CD14-positive monocyte (primary cell): ENCODE measurements at places on chromosomes 6 and 20.

DNA sequence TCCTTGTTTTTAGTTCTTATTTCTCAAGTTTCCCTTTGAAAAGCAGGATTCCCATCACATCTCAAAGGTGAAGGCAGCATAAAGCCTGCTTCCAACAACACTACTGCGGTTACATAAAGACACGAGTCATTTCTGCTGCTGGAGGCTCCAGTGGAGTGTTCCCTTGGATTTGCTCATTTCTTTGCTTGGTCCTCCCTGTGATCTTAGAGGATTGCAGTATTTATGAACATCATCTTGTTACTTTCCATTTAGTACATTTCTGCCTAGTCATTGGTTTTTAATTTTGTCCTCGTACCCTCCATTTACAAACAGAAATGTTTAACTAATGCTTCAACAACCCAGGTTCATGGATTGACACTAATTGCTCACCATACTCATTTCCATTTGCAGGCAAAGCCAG lies 298.8 kb downstream of the ZNF217 start:
- DNase-seq, result no peak

GRCh38 chr6:50610562-50610961 lies 102.8 kb upstream of the TFAP2D start:
- DNase-seq, result no peak

DNA sequence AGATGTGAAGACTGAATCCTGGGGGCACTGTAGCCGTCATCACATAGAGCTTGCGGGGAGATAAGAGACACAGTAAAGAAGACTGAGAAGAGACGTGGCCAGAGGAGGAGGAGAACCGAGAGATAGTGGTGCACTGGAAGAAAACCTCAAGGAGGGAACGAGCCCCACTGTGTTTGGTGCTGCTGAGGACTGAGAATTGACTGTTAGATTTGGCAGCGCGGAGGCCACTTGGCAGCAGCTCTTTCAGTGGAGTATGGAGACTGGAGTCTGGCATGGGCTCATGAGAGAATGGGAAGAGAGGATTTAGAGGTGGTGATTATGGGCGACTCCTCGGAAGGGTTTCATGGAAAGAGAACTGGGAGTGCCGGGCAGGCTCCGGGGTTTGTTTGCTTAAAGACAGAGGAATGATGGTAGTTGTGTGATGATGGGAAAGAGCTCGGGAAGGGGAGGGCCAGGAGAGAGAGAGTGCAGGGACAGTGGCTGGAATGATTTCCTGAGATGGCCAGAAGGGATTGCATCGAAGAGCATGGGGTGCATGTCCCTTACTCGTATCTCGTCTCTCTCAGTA lies 18.0 kb downstream of the CDYL start:
- DNase-seq, result no peak

DNA sequence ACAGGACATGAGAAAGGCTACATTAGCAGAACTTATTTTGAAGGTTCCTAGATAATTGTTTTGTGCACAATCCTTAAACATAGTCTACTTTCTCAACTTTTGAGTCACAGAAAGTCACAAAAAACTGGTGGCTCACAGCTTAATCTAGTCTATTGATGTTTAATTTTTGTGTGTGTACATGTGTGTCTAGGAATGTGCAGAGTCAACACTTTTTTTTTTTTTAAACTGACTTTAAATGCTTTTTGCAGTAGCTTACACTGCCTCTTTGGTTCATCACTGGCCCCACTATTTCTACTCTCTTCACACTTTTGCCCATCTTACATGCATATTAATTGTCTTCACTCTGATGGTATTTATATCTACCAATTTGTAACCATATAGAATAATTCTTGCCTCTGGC lies 566.9 kb downstream of the BCKDHB start:
- DNase-seq, result no peak

- no peak for DNase-seq
Measured at GRCh38 chr6:96116674-96117073, 100.9 kb downstream of the FUT9 start.

- DNase-seq, result peak; percentile 21
Measured at GRCh38 chr6:7727946-7728854, 2.3 kb downstream of the BMP6 start.

DNA sequence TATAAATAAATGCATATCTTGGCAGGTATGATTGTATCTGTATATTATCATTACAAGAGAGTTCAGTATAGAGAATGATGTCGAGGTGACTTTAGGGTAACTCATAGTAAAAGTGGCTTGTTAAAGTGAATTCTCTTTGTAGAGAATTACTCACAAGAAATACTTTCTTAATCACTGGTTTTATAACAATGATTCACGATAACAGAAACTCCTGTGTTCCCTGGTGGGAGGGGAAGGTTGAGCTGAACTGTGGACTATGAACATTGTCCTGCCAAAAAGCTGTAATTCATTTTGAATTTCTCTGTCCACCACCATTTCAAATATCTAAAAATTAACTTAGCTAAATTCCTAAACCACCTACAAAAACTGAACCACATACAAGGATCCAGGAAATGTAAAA lies 7.7 kb downstream of the TPMT start:
- DNase-seq, result no peak

DNA sequence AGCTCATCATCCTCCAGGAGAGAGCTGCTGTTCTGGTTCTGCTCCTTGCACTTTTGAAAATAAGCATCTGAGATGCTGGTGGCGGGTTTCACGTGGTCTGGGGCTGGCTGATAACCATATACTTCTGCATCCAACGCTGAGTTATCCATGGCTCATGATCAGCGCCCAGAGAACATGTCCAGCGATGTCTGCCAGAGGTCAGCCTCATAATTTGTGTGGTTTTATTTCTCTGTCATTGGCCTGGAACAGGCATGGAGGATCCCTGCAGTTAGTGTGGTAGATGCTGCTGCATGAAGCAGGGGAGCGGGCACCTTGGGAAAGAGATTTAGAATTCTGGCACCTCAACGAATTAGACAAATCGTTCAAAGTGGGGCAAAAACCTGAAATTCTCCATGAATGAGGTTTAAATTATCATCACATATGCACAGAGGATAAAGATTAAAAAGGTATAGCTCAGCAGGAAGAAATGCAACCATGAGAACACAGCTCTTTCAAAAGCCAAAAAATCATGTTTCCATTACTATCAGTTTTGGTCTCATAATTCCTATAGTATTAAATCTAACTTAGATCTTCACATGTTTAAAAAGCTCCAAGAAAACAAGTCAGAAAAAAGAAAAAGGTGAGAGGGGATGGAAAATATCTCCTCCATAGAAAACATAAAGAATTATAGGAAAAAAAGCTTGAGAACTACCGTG lies 157.2 kb downstream of the SOD2 start:
- DNase-seq, result no peak

GRCh38 chr6:93586306-93586705 lies 166.9 kb upstream of the EPHA7 start:
- no peak for DNase-seq

GRCh38 chr6:2020909-2021308 lies 224.5 kb downstream of the GMDS start:
- DNase-seq, result peak; percentile 6

- no peak for DNase-seq
Measured at GRCh38 chr6:38420207-38420606, 219.5 kb downstream of the BTBD9 start.

- DNase-seq, result no peak
Measured at GRCh38 chr6:68572975-68573374, 62.1 kb upstream of the ADGRB3 start.

GRCh38 chr20:43450841-43451799 lies 6.6 kb upstream of the SRSF6 start:
- DNase-seq, result no peak

DNA sequence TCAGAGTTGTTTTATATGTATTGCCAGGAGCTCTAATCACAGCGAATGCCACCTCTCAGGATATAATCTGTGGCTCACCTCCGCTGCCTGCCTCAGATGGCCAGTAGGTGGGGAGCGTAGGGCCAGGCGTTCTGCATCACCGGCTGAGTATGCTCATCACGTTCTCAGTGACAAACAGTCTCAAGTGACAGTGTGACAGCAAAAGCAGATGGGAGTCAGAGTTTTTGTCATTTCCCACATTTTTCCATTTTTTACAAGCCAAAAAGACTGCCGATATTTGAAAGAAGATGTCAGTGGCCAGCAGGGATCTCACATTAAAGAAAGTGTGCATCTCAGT lies 208.7 kb downstream of the ALDH8A1 start:
- DNase-seq, result no peak

GRCh38 chr6:6368684-6369052 lies 48.2 kb upstream of the F13A1 start:
- peak; percentile 54 for DNase-seq

DNA sequence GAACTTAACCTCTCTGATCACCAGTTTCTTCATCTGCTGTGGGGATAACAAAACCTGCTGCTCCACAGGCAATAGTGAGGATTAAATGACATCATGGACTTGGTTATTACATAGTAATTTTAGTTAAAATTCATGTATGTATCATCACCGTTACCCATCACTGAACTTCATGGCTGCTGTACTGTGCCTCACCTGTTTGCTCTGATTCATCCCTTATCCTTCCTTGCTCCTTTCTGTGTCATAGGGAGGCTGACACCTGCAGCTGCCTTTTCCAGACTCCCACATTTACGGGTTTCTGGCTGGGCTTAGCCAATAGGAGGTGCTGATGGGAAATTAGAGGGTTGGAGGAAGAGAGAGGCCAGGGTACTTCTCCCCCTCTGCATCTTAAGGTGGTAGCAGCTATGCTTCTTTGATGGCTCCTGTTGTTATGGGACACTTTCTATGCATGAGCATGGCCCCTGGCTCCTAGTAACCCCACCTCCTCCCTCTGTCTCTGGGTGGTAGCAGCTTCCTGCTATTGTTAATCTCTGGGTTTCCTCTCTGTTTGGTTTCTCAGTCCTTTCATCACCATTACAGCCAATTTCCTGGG lies 332.1 kb downstream of the DHX35 start:
- DNase-seq, result no peak

DNA sequence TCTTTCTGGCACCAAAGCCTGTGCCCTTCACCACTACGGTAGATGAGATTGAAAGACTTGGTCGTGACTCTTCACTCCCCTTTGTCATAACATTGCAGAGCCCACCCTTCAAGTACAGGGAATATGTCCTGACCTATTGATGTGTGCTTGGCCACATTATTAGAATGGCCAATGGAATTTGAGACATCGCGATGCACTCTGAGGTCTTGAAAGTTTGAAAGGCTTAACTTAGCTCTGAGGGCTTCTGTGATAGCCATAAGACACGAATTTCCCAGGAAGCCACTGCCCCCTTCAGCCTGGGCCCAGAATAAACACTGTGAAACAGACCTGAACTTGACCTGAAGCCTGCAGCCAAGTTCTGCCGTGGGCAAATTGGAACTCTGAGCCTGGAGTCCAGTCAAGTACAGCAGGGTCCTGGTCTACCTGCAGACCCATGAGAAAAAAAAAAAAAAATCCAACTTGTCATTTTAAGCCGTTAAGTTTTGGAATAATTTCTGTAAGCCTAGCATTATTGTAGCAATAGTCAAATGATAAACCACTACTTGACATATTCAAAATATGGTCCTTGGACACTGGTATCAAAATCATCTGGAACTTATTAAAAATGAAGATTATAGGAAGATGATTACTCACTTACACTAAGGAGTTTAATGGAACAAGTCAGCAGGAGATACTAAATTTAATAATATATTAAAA lies 36.9 kb upstream of the TRAF3IP2 start:
- peak; percentile 35 for DNase-seq

GRCh38 chr6:88650029-88650619 lies 313.3 kb downstream of the RNGTT start:
- no peak for DNase-seq

- no peak for DNase-seq
Measured at GRCh38 chr6:2464641-2465040, 219.2 kb upstream of the GMDS start.

GRCh38 chr6:80967609-80968008 lies 784.9 kb downstream of the TENT5A start:
- DNase-seq, result no peak

- DNase-seq, result no peak
Measured at GRCh38 chr6:32697031-32697430, 30.6 kb upstream of the HLA-DQB1 start.

GRCh38 chr6:33249732-33250630 lies 21.7 kb downstream of the VPS52 start:
- no peak for DNase-seq

- DNase-seq, result no peak
Measured at GRCh38 chr6:39859025-39859424, 66.8 kb downstream of the DAAM2 start.

DNA sequence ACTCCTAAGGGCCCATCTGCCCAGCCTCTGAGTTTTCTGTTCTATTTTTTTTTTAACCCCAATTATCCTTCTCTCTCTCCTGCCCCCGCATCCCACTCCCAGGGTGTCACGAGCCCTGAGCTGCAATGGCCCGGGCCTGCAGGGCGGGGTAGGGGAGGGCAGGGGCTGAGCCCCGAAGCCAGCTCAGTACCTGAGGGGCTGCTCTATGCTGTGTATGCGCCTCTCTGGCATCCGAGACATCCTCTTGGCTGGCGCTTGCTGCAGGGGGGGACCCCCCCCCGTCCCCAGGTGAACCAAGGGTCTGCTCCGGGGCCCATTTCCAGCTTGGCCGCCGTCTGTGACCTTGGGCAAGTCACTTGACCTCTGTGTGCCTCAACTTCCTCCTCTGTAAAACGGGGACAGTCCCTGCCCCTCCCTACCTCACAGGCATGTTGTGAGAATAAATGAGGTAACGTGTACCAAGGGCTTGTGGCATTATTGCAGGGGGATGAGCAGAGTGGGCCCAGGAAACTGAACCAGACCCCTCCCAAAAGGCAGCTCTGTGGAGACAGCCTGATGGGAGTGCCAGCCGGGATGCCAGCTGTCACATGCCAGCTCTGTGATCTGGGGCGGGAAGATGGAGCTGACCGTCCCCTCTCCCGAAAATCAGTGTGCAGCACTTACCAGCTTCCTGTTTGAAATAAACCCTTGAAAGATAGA lies 13.0 kb upstream of the MYL9 start:
- DNase-seq, result no peak

GRCh38 chr6:123592426-123592825 lies 44.3 kb downstream of the TRDN start:
- DNase-seq, result no peak

- no peak for DNase-seq
Measured at GRCh38 chr6:163418311-163419029, 4.0 kb downstream of the QKI start.

DNA sequence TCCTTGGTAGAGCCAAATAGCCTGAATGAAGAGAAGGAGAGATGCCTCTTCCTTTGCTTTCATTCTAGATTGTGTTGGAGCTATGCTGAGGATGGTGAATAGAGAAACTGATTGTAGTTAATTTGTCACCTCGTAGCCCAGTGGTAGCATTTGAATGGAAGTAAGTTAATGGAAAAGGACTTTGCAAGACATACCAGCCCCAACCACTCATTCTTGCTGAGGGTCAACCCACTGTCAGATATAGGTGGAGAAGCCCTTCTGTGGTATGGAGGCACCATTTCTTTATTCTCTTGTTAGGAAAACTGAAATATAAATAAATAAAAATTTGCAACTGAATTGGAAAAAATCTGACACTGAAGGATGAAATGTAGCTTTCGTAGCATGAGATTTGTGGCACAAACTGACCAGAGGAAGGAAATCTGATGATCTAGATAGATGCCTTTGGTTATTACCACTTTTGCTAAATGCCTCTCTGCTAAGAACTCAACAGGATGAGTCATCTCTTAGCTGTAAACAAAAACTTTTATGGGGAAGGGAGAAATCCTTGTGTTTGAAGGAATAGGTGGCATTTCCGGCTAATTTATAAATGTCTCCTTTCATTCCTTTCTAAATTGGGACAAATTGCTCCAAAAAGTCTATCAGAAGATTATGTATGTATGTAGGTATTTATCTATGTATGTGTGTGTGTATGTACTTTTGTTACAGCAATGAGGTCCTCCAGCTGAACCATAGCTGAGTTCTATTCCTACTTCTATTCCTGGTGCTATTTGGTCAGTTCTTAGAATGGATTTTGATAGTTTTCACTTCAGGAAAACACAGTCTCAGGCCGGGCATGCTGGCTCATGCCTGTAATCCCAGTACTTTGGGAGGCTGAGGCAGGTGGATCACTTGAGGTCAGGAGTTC lies 76.5 kb upstream of the SUPT3H start:
- no peak for DNase-seq
